ENCODE measurements at places on chromosomes 3 and 15.
A peak's percentile ranks its signal among the peaks of the same experiment; 100 is the strongest.

- no peak for DNase-seq
Observed at GRCh38 chr3:41276191-41276590, 76.9 kb downstream of the CTNNB1 start.

GRCh38 chr3:106783231-106783630, 594.0 kb upstream of the CCDC54 start:
- DNase-seq = no peak

DNA sequence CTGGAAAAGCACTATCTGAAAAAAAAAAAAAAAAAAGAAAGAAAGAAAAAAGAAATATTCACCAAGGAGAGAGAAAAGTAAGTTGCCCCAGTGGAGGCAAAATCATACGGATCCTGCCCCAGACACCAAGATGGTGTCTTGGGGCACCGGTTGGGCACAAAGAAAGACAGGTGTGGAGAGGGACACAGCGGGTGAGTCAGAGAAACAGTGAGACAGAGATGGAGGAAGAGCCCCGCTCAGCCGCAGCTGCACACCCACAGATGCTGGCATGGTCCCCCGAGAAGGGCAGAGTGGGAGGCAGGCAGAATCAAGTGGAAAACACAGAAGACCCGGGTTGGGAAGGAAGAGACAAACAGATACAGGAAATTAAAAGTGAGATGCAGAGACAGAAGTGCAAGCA, 129.7 kb upstream of the SMAD3 start:
- no peak for DNase-seq

DNA sequence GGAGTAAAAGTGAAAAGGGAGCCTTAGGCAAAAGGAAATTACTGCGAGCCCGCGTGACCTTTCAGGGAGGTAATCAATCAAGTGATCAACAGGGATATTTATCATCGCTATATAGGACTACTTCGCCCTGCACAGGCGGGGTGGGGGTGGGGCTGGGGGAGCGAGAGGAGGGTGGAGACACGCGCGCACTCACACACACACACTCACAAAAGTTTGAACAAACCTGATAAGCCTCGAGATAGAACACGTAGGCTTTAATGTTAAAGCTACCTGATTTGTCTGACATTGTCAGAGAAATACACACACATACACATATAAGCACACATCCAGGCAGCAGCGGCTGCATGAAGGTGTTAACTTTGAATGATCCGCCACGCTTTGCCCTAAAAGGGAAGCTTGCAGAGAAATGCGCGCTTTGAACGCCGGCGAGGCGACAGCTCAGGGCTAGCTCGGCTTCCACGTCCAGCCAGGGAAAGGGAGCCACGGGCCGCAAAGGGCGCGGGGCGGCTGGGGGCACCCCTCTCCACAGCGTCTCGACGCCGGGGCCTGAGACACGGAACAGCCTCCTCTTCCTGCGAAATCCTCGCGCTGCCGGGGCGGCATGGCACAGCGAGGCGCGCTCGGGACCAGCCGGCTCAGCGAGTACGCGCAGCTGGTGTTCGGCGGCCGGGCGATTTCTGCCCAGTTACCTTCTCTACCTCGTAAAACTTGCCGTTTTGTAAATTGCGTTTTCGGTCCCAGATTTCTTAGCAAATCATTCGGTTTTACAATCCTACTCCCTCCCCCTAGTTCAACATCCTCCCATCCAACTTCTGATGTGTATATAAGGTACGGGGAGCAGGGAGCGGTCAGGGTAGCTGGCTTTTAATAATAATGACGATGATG, 4.8 kb upstream of the MECOM start:
- peak; percentile 38 for DNase-seq

DNA sequence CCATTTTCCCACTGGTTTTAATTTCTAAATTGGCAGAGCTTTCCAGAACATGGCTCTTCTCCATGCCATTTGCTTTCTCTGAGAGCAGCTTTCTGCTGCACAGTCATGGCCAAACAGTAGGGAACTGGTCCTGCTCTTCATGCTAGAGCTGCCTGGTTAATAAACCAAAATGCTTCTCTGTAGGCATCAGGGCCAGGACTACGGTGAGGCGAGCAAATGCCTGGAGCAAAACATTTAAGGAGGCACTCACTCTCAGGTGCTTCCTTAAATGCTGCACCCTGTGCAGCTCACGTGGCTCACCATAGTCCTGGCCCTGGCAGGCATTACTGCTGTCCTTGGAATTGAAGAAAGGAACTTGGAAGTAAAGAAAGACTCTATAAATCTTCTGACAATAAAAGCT, 48.5 kb upstream of the PPP2R3A start:
- DNase-seq = no peak

DNA sequence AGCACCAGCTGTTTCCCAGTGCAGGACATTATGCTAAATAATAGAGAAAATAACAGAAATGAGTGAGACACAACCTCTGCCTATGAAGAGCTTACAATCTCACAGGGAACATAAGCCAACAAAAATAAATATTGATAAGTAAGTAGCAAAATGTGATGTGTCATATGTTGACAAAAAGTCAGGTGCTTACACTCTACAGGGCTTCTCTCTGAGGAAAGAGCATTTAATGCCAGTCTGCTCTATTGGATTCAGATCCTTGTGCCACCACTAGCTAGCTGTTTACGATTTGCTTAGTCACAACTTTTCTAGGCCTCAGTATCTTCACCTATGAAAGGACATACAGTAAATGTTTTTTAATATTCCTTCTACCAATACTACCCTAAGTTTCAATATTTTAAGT, 500.9 kb upstream of the NAALADL2 start:
- no peak for DNase-seq

DNA sequence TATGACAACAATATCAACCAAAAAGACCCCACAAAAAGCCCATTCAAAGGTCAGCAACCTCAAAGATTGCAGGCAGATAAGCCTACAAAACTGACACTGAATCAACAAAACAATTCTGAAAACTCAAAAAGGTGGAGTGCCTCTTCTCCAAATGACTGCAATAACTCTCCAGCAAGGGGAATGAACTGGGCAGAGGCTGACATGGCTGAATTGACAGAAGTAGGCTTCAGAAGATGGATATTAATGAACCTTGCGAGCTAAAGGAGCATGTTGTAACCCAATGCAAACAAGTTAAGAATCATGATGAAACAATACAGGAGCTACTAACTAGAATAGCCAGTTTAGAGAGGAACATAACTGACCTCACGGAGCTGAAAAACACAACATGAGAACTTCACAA, 20.4 kb upstream of the SLC25A38 start:
- no peak for DNase-seq

GRCh38 chr3:56089739-56090138, 378.5 kb downstream of the ERC2 start:
- DNase-seq = no peak

DNA sequence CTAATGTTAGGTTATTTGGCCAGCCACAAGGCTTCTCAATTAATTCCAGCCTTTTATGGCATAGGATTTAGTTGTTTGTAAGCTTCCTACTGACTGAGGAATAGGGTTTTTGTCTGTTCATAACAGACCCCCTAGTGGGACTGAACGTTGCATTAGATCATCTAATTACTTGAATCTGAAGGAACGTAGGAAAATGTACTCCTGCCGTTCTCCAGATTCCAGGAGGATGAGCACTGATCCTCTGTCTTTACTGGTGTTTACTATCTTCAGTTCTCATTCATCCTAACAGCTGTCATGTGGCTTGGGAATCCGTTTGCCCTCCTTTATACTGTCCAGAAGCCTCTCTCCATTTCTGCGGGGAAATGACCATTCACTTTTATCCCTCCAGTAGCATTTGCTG, 52.7 kb downstream of the RAD54L2 start:
- DNase-seq = no peak

DNA sequence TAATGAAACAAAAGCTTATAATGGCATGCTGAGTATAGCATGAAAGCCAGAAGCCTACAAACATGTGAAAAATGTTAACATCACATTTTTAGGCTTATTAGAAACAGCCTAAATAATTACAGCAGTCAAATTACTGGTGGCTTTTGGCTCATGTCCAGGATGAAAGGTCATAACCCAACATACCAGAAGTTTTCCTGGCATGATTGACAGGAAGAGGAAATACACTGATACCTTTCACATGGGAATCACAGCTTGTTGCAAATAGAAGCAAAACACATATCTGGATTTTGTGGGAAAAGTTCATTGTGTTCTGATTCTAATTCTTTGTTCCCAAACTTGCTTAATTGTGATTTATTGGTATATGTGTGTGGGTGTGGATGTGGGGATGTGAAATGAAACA, 393.5 kb upstream of the ARRDC4 start:
- DNase-seq = no peak

- no peak for DNase-seq
Observed at GRCh38 chr15:81163961-81164800, 30.1 kb downstream of the CFAP161 start.

- DNase-seq = no peak
Observed at GRCh38 chr3:169203631-169204550, 459.6 kb downstream of the MECOM start.

GRCh38 chr15:86892774-86893449, 813.2 kb downstream of the AGBL1 start:
- no peak for DNase-seq

DNA sequence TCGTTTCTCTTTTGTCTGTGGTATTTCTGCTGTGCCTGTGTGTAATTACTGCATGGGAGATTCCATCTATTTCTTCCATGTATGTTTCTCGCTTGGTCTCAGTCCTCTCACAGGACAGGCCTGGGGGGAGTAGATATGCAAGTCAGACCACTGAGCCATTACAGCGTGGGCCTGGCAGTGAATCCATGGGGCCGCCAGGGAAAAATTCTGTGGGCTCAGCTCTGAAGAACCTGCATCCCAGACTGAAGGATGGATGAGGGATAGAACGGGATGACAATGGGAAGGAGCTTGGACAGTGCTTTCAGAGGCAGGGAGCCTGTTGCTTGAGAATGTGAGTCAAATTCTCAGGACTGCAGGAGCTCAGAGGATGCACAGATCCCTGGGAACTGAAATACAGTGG, 24.8 kb downstream of the GRAMD2A start:
- DNase-seq = no peak

DNA sequence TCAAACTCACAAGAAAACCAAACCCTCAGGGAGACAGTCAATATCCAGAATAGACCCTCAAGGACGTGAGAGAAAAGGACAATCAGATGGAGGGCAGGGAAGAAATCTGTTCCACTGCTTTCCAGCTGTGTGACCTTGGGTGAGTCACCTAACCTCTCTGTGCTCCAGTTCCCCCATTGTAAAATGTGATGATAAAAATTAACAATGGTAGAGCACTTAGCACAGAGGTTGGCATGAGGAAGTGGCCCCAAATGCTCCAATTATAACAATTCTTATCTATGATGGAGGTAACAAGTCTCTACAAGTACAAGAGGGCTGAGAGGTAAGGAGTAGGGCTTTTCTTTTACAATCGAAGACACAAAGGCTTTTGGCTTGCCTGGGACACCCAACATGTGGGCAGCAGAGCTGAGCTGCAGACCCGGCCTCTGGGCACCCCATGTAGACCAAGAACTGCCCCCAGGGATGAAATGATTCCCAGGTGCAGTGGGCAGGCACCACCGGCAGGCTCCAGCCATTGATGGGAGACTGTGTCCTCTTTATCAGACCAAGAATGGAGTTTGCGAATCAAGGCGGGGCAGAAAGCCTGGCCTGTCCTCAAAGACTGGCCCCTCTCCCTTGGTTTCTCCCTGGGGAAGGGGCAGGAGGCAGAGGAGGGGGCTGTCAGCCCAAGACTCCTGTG, 22.0 kb downstream of the WNT7A start:
- DNase-seq = no peak

- no peak for DNase-seq
Observed at GRCh38 chr3:38404286-38404685, 49.4 kb upstream of the ACVR2B start.

DNA sequence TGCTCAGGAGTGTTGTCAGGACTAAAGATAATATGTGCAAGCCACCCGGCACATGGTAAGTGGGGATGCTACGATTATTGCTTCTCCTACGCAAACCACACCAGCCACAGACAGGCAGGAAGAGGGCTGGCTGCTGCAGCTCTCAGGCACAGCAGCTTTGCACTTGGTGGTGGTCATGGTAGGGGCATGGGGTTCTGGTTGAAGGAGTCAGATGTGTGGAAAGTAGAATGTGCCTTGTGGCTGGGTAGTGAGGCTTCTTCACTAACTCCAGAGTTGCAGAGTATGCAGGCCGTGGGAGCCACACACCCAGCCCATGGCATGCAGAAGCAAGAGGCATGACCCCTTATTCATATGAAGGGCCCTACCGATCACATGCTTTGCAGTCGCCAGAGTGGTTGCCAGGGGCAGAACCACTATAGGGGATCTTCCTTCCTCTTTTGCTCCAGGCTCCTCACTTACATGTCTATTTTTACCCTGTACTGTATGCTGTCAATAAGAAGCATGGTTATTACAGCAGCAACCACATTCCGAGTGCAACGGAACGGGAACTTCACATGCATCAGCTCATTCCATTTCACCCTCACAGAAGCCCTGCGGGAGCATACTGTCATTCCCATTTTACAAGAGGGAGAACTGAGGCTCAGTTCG, 59.2 kb upstream of the HERC1 start:
- DNase-seq = no peak

DNA sequence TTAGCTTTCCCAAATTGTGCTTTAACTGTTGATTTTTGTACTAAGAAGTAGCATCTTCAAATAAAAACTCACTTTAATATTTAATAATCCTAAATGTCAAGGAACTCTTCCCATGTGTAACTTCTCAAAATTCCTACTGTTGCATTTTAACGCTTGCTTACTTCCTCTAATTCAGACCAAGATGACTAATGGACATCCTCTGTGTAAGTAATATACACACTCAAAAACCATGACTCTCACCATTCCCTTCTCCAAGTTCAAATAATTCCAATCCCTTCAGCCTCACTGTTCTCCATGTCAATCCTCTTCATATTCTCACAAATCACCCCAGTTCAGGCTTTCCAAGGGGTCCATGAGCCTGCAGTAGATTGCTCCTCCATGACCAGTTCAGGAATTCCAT, 13.0 kb downstream of the MRPL46 start:
- no peak for DNase-seq

DNA sequence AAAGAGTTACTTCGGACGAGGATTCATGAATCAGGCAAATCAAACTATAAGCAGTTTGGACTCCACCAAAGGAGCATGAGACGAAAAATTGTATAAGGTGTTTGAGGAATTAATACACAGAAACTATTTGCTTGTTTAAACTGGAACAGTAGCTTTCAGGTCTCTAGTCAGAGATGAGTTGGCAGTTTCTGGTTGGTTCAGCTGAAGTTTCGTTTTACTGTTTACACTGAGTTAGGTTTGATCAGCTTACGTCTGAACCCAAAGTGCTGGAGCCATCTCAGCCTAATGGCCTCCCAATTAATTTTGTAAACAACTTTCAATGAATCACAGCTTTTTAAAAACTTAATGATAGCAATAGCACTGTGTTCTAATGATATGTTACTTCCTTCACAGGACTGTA, 703.7 kb downstream of the NLGN1 start:
- DNase-seq = no peak

Measured in DMS 273 treated with DMSO at 0.1 percent for 48 hours (cell line).